Choroid plexus epithelial cell (primary cell): ENCODE measurements at places on chromosomes 2 and 18.

DNA sequence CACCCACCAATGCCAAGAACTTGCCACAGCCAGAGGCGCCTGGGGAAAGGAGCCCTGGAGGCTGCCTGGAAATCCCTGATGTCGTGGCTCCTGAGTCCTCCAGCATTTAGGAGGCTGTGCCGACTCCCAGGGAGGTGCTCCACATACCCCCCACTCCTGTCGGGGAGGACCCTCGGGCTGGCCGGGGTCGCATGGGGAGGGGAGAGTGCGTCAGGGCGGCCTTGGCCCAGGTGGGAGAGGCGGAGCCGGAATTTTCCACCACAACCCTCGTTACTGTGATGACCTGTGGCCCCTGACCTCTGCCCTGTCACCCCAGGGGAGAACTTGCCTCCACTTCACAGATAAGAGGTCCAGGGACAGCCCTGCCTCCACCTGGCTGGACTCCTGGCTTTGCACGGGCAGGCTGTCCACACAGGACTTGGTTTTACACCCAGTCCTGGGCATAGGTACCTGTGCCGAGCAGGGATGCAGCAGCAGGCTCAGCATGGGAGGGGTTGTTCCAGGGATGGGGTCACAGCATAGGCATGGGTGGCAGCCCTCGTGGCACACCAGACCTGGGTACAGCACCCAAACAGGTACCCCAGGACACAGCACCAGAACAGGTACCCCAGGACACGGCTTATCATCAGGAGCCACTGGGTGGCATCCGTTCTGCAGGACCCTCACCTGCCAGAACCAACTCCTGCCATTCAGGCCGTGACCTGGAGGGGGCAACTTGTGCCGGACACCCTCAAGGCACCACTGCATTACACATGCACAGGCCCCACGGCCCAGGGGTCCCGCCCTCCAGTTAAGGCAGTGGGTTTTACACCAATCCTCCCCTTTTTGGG, 12.3 kb upstream of the AGXT start:
- DNase-seq = no peak

DNA sequence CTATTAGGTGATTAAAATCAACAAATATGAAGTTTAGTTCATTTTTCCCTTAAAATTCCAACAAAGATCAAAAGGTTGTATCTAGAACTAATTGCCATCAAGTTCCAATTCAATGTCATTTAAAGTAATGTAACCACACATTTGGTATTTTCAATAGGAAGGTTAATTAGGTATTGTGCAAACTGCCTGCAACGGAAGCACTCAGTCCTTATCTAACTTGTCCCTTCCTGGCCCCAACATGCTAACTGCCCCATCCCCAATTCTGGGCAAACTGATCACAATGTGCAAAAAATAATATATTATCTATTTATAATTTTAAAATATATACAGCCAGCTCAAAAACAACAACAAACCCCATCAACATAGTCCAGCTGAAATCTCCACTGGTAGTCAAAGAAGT, 33.2 kb downstream of the VIL1 start:
- DNase-seq = no peak

DNA sequence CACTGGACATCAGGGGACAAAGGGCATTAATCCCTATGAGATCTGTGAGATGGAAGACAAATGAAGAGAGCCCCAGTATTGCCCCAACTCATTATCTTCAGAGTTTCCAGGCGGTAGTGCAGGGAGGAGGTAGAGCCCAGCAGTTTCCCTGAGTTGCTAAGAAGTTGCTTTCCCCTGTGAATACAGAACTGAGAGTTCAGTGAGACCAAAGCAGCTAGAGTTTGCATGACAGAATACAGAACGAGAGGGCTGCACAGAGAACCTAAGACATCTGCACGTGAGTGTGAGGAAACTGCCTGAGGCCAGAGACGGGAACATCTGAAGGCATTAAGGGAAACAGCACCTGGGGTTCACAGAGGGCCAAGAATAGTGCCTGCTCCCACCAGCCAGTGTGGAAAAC, 18.1 kb upstream of the PGAP1 start:
- peak; percentile 12 for DNase-seq

- DNase-seq = no peak
Measured at GRCh38 chr2:144249035-144249637, 270.8 kb downstream of the ZEB2 start.

GRCh38 chr2:8714283-8714682, 32.4 kb downstream of the ID2 start:
- DNase-seq = no peak

GRCh38 chr2:236629961-236630872, 60.6 kb downstream of the ACKR3 start:
- DNase-seq = no peak

DNA sequence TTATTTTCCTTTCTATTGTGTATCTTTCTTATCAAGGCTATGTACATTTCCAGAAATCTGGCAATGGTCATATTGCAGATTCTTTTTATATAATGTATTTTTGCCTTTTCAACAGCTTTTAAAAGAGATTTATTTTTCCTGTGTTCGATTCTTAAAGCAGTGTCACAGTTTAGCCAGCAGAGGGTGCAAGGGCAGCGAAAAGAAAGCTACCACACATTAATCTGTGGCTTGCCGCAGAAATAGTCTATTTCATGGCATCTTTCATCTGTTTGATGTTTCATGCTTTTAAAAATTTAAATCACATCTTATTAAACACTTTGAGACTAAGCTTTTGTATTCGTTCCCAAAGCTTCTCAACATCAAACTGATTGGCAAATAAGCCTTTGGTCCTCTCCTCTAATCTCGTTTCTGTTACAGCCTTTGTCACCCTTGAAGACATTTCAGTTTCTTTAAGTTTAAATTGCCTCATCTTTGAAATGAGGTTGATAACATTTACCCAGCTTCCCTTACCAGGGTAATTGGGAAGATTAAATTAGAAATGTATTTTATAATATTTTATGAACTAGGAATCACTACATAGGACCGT, 73.3 kb downstream of the PIK3C3 start:
- DNase-seq = peak; percentile 69

DNA sequence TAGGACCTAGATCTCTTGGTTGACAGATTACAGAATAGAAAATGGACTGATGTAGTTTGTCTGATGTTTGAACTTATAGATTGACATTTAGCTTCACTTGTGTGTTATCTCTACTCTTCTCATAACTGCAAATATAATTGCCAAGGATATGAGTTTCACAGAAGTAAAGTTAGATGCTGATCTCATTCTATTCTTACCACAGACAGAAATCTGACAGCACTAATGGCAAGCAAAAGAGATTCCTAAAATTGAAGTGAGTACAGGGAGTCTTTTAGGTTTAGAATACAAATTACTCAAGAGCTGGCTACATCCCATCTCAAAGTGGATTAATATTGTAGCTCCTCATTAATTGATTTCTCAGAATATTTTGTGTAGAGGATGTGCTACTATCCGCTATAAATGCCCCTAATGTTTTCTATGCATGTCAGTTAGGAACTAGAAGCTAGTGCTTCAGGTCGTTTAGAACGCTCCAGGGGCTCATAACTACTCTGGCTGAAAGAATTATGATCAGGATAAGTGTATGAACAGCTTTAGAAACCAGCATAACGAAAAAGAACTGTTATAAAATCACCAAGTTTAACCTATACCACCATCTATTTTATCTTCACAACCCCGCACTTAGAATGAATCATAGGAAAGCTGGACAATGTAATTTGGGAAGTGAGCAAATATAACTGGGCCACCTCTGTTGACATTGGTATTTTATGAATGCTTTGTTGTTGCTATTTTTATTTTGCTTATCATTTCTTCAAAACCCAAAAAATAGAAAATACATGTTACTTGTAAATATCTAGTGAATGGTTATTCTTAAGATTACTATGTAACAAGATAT, 378.8 kb upstream of the REG3G start:
- DNase-seq = no peak

- no peak for DNase-seq
Measured at GRCh38 chr18:13420969-13421686, 202.6 kb downstream of the LDLRAD4 start.

DNA sequence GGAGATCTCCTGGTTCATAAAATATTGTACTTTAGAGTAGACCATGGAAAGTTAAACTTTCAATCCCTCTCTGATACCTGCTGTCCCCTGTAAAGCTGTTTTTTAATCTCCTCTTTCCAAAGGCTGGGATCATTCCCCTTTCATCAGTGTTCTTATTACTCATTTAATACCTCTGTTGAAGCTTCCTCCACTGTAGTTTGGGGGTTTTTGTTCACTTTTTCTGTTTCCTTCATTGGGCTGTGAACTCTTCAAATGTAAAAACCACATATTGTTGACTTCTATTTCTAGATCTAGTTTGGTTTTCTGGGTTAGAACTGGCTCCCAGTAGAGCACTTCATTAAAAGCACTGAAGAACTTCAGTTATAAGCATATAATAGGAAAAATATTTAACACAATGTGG, 598.1 kb downstream of the RNF144A start:
- DNase-seq = no peak

GRCh38 chr18:77870199-77870598, 620.6 kb downstream of the GALR1 start:
- no peak for DNase-seq

DNA sequence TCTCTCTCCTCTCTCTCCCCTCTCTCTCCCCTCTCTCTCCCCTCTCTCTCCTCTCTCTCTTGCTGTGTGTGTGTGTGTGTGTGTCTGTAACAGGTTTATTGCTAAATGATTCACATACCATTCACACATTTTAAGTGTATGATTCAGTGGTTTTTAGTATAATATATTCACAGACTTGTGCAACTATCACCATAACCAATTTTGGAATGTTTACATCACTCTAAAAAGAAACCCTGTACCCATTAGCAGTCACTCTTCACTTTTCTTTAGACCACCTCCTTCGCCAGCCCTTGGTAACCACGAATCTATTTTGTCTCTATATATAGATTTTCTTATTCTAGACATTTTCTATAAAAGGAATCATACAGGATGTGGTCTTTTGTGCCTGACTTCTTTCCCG, 11.4 kb downstream of the THNSL2 start:
- DNase-seq = peak; percentile 5

DNA sequence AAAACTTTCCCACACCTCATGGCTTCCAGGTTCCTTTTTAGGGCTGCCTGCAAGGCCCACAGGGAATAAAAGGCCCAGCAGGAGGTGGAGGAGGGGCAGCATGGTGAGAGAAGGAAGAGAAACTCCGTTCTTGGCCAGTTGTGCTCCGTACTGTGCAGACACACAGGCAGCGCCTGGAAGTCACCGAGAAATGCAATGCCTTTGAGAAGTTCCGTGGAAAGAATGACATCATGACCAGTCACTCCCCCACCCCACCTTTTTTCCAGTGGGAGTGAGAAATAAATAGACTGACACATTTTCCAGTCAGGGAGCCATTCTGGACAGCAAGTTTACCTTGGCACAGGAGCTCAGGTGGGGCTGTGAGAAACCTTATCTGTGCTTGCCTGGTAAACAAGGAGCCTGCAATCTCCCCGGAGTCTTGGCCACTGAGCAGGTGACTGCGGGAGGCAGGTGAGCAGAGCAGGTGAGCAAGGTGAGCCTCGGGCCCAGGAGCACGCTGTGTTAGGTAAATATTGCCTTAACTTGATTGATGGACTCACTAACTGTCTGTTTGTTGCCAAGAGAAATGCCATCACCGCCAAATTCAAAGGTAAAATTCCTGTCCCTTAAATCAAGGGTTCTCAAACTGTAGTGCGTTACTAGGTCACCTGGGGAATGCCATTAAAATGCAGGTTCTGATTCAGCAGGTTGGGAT, 13.5 kb upstream of the LBH start:
- DNase-seq = no peak

DNA sequence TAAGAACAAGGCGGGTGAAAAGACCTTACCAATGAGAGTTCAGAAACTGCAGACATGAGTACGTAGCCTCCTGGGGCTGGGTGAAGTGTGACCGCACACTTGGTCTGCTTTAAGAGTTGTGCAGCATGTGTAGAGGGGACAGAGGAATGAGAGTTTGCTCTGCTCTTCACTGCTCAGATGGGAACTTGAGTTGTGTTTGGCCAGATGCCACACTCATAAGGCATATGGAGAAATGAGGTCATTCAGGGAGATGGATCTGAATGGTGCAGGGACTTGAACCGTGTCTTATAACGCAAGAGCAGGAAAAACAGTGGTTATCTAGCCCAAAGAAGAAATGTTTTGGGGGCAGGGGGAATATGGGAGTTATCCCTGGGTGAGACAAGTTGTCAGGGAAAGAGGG, 273.8 kb upstream of the LYPD1 start:
- DNase-seq = peak; percentile 59

DNA sequence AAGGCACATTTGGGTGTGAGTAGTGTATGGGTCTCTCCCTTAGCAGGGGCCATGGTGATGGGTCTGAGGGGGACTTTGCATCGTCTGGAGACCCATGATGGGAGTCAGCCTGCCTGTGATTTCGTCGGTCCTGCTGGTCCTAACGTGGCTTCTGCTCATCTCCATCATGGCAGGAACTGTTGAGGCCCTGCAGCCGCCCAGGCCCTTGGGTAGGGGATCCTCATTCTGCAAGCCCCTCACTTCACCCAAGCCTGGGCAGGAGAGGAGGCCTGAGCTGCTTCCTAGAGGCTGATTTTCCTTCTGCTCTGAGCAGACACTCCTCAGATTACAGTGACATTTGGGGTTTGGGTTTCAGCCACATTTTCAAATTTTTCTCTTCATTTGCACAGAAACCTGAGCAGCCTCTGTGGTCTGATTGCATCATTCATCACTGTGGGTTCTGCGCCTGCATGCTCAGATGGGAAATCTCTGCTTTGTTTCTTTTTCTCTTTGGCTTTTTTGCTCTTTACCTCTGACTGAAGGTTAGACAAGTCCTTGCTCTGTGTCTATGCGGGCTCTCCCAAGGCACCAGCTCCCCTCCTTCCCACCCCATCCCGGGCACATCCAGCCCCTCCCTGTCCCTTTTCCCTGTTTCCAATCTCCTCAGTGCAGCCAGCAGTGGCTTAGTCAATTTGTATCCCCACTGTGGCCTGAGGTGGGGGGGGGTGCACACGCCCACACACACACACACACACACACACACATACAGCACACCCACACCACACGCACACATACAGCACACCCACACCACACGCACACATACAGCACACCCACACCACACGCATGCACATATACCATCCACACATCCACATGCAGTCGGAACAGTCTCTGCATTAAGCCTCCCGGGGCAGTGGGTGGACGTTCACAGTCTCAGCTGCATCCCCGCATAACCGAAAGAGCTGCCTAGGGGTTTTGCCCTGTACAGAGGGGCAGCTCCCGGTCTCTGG, 305.4 kb upstream of the HS6ST1 start:
- peak; percentile 96 for DNase-seq

DNA sequence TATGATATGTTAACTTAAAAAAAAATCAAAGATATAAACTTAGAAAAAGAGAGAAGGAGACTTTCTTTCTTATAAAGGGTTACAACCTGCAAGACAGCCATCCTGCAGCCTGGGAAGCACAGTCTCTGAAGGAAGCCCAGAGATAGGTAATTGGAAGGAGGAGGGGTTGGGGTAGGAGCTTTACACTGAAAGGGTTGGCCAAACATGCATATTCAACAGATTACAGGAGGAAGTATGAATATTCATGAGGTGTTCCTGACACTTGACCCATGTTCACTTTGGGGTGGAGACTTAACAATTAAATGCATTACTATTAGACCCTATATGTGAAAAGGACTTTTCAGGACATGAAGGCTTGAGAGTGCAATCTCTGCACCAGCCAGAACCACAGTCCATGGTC, 71.7 kb upstream of the CDH2 start:
- no peak for DNase-seq

GRCh38 chr2:210177769-210178168, 6.6 kb upstream of the KANSL1L start:
- DNase-seq = no peak
